ENCODE measurements at places on chromosomes 2 and 18. TPM values are rescaled to one million over a fixed set of nuclear protein-coding genes. Genes with fewer than 3 reads are reported as not detected.

The TAF1B gene
- 7.4 TPM for polyA plus RNA-seq

The PHOSPHO2 gene
- polyA plus RNA-seq, result 5.7 TPM

The ASB18 gene
- not detected for polyA plus RNA-seq

The DLGAP1 gene
- polyA plus RNA-seq, result 0.32 TPM

The MCM6 gene
- 1.8 TPM for polyA plus RNA-seq

The DTNA gene
- not detected for polyA plus RNA-seq

The ERMN gene
- not detected for polyA plus RNA-seq

DNA sequence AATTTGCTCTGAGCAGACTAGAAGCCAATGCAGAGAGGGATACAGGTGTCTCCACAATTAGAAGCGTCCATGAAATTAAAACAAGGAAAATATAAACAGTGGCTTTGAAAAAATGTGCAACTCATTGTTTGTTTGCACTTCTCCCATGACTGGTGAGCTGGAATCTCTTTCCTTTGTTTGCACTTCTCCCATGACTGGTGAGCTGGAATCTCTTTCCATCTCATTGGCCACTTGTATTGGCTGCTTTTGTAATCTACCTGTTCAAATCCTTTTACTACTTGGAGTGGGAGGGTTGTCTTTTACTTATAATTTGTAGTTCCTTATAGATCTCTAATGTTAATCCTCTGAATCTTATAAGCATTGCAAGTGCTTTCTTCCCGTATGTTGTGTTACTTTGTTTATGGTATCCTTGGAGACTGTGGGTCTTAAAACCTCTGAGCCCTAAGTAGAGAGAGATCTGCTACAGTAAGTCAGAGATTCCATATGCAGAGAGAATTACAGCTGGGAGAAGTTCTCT, 94.1 kb downstream of the RTN4 start:
- no peak for DNase-seq

DNA sequence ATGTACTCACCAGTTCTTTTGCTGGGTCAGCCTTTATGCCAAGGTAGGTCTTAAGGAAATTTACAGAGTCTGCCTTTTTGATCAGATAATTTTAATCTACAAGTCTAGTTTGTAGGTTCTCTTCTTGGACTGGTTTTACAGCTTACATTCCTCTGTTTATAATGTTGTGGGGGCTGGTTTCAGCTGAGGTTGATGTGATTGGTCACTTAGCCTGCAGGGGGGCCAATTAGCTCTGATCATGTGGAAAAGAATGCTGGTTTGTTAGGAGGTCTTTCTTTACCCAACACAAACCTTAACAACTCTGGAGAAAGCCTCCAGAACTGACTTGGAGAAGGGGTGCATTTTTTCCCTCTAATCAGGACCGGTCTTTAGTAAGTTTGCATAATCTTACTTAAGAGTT, at the start of gene KCNJ13:
TSS of gene KCNJ13 (minus strand) at position 131 of the 400 bp plus-strand sequence. CDS start 5,203 bp downstream, outside the sequence.
- DNase-seq, result no peak

- DNase-seq, result no peak
These were observed 508 bp upstream of the TUBA4B start for GRCh38 chr2:219252570-219252899.

- DNase-seq, result no peak
These were observed 38.3 kb downstream of the ZEB2 start for GRCh38 chr2:144481666-144482065.

- no peak for DNase-seq
These were observed 26.9 kb downstream of the MGAT5 start for GRCh38 chr2:134280726-134281125.

DNA sequence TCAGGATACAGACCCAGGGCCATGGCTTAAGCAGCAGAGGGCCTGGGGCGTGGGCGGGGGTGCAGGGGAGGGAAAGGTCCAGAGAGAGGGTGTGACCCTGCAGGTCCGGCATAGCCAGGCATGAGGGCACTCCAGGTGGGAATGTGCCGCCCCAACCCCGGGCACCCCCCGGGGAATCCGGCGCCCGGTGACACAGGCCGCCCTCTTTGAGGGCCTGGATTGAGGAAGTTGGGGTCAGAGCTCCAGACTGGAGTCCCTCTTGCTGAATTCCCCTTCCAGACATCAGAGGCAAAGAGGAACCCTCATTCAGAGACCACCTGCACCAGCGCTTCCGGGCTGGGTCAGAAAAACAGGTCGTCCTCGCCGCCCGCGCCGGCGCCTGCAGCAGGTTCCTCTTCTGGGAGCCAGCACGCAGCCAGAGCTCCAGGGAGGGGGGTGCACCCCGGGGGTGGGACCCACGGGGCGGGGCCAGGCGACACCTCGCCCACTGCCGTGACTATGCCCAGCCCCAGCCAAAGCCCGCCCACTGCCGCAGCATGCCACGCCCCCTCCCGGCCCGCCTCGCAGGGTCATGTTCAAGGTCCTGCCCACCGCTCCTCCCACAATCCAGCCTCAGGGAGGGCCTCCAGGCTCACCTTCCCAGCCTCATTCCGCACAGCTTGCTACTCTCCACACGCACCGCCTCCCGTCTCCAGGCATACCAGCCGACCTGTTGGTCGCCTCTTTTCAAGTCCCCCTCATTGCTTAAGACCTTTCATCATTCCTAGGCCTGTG, 98.3 kb upstream of the ID2 start:
- peak; percentile 88 for DNase-seq

GRCh38 chr2:44679990-44680389, 261.5 kb upstream of the SIX3 start:
- DNase-seq, result no peak

DNA sequence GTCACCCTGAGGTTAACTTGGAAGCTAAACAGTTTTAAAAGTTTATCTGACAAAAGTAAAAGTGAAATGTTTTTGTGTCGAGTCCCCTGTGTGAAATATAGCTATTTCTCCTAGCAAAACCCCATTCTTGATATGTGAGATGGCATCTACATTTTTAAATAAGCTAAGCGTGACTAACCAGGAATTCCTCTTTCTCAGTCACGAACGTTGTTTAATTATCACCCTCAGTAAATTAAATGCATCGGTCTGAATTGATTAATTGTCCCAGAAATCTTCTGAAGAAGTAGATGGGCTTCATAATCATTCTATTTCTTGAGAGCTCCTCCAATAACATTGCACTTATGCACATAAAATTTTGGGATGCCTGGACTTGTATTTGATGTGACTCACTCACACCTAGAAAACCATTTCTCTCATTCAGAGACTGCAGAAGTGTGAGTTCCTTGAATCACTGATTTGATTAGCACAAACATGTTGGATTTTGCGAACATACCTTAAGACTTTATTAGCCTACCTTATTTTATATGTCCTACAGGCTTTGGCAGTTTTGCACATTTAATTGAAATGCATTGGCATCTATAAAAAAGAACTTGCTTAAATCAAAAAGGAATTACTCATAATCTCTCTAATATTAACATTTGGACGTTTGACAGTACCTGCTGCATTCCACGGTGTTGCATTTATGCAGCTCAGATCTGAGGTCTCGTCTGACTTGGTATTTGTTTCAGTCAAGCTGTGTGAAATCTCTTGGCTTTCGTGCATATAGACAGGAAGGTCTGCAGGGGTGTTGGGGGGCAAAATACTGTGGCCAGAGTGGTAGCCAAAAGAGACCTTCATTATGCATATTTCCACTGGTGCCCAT, 475.2 kb downstream of the EPHA4 start:
- no peak for DNase-seq

GRCh38 chr2:219291394-219291793, 12.2 kb downstream of the DNAJB2 start:
- DNase-seq, result no peak

DNA sequence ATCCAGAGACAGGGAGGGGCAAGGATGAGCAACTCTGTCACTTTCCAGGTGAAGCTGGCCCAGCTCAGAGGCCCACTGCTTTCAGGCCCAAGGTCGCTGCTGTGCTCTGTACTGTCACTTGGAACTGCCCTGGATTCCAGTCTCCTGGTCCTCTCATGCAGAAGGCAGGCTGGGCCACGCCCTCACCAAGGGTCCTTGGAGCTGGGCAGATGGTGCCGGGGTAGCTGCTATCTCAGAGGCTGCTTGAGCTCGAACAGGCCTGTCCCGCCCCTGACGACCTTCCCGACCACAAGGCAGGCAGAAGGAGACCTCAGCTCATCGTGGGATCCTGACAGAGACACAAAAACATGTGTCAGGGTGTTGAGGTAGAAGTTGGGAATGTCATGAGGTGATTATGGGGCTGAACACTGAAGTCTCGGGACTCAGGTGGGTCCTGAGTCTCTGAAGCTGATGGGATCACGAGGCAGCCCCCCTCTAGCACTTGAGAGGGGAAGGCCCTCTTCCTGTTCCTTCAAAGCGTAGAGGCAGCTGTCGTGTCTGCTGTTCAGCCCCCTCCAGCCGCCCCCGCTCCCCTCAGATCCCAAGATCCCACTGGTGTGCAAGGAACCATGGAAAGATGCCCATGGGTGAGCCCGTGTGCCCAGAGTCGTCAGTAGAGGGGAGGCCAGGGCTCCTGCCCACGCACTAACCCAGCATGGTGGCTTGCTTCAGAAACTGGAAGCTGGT, 78.3 kb downstream of the POLR1A start:
- no peak for DNase-seq

- no peak for DNase-seq
These were observed 13.2 kb downstream of the TXNDC2 start for GRCh38 chr18:9898792-9899549.

GRCh38 chr2:160493227-160494028, at the start of gene RBMS1:
TSS of gene RBMS1 (minus strand) at chr2:160493807. CDS start at chr2:160493363, 444 bp downstream.
- peak; percentile 14 for DNase-seq

DNA sequence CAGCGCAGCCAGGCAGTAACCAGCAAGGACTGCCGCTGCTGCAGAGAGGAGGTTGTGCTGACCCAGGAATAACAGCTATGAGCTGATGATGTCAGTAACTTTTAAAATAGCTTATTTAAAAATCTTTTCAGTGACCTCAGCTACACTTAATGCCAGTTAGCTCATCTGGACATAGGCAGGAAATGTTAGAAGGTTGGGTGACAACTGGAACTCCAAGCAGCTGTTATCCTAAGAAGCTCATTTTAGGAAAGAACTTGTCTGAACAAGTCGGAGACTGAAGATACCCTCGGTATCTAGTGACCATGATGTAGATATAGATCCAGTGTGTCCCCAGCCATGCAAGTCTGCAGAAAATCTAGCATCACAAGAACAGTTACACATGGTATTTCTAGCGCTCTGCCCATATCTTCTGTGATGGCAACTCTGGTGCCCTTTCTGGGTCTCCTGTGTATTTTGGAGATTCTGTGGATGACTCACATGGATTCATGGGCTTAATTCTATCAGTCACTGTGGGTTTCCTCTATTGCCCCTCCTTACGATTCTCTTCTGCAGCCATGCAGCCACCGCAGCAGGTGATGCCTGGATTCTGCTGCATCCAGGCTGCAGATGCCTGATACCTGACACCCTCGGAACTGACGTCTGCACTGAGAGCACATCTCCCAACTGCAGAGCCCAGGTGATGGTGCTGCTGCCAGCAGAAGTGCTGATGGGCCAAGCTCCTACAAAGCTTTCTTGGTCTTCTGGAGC, 19.8 kb upstream of the PLEK start:
- no peak for DNase-seq

DNA sequence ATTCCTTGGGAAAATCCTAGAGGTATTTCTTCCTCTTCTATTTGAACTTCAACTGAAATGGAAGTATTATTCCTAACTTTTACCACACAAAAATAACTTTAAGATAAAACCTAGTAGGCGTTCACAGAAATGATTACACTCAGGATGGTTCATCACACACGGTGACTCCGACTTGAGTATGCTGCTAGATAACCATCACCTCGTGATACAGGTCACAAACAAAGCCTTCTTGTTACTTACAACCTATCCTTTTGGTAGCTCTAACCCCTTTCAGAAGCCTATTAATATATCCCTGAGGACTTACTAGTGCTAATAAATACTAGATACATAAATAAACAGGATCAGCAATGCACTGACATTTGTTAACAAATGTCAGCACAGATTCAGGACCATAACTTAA, 101.0 kb upstream of the DNER start:
- DNase-seq, result no peak

- DNase-seq, result no peak
These were observed 18.5 kb upstream of the SP140L start for GRCh38 chr2:230308402-230309000.
